Right ventricle myocardium superior (tissue), 1 donor: ENCODE measurements at places on chromosomes 4 and X. TPM values are rescaled to one million over a fixed set of nuclear protein-coding genes. Genes with fewer than 3 reads are reported as not detected.

DNA sequence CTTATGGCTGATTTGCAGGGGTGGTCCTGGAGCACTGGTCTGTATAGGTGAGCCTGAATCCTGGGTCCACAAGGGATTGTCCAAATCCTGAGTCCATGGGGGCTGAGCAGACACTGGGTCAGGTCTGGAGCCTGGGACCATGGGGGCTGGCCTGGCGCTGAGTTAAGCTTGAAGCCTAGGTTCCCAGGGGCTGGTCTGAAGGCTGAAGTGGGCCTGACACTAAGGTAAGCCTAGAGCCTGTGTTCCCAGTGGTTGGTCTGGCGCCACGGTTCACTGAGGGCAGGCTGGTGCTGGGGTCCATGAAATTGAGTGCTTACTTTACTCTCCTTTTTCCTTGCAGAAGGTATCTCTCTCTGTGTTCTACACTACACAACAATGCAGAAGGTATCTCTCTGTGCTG, 155.8 kb downstream of the RBM46 start:
- no peak for DNase-seq

DNA sequence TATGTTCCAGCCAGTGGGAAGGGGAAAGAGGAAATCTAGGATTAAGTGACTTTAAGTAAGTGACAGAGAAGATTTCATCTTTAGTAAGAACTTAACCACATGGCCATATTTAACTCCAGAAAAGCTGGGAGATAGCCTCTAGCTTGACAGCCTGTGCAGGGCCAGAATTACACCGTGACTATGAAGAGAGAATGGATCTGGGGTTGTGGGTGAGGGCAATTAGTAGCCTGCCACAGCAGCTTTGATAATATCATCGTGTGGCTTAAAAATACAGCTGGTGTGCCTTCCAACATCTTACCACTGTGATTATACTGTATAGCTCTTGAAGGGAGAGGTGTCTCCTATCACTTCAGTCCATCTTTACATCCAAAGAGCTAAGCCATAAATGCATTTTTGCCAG, 57.6 kb upstream of the TBC1D9 start:
- no peak for DNase-seq

DNA sequence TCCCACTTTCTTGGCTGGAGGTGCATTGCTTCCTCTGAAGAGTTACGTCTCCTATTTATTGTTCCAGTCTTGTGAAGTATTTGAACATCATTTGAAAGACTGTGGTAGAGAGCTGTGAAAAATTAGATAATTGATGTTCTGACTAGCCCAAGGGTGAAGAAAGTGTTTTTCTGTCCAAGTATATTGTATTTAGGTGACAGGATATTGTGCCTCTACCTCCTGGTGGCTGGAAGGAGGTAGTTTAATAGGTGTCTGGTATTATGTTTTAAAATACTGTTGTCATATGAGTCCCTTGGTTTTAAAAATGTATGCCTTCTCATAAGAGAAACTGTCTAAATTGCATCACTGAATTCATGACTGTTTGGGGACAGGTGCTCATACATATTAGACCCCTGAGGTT, 226.0 kb downstream of the SPRY1 start:
- no peak for DNase-seq

DNA sequence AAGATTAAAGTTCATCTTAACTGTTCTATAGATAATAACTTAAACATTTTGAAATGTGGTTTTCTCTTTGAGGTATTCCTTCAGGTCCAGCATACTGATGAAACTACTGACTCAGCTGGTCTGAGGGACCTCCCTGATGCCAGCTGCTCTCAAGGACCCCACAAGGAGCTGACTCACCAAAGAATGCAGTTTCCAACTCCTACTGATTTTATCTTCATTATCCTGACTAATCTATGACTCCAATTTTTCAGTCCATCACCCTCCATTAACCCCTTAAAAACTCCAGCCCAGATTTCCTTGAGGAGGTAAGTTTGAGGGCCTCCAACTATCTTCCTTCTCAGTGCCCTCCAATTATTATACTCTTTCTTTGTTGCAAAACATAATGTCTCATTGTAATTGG, 1.4 kb upstream of the UGT2B4 start:
- no peak for DNase-seq

DNA sequence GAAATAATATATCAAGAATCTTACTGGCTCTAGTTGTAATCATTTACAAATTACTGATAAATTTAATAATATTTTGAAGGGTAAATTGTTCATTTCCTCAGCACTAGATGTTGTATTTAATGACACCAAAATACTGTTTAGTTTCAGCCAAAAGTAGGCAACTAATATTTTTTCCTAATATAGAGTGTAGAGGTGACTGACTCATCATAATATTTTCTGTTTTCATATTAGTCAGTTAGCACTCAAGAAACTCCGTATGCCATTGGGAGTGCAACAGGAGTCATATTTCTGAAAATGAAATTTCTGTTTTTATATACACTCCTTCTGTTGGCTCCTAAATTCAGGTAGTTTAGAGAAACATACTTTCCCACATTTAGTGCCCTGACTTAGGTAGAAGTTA, 36.6 kb upstream of the PTPN13 start:
- no peak for DNase-seq

DNA sequence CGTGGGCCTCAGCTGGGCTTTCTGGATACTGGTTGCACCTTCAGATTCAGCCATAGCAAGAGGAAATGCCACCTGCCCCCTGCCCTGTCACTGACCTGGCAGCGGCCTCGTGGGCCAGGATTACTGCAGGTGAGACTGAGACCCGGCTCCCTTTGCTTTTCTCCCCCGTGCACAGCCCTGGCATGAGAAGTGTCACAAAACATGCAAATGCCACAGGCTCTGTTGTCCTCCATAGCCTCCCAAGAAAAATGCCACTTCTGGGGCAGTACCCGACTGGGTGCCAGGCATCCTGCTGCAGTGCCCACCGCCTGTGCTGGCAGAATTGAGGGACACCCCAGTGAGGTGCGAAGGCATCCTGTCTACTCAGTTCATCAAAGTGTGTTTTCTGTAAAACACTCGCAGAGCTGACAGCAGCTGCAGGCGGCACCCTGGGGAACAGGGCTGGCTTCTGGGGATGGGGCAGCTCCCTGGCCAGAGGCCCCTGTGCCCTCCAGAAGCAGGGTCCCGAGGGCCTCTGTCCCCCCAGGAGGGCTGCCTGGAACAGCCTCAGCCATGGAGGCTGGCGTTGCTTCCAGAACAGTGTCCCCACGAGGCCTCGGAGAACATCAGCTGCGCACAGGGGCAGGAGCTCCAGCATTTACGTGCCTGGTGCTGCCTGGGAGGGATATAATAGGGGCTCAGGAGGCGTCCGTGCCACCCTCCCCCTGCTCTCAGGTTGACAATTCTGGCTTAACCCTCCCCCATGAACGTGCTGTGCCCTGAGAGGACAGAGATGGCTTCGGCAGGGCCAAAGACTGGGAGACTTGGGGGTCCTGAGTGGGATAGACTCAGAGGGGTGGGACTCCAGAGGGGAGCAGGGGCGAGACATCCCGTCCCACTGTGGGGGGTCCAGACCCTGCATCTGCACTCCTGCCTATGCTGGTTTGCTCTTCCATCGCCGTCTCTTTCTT, 99.5 kb upstream of the NKX1-1 start:
- no peak for DNase-seq

- DNase-seq: no peak
These were observed 90.0 kb upstream of the EXOC1L start for GRCh38 chr4:55729351-55730279.

DNA sequence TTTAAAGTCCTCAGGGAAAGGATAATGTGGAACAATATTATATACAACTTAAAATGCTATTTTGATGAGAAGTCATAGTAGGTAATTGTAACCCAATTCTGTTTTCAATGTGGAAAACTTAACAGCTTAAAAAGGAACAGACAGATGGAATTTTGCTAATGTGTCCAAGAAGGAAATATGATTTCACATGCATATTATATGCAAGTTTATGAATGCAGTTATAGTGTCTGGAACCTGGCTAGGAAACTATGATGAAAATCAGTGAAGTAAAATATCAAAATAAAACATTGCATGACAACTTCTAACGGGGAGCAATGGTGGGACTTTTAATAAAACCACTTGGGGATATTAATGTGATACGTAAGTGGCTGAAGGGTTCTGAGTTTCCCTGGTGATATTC, 152.6 kb upstream of the HAND2 start:
- no peak for DNase-seq

GRCh38 chr4:169369634-169370033, 98.9 kb upstream of the SH3RF1 start:
- no peak for DNase-seq

The COPS4 gene
- total RNA-seq: 47.4 TPM

The NPY2R gene
- not detected for total RNA-seq

The CTAG2 gene
- total RNA-seq: not detected
